ENCODE measurements at places on chromosomes 2 and 18.

GRCh38 chr2:23435250-23436035 is 50.5 kb downstream of the KLHL29 start:
- H3K4me3 ChIP-seq: no peak overlapping the region
- H3K27ac ChIP-seq: no peak overlapping the region
- no peaks in the 10 kb centered on the region for H3K36me3 ChIP-seq
- DNase-seq: no peak

GRCh38 chr18:58531236-58531635 is 97.7 kb downstream of the ALPK2 start:
- H3K36me3 ChIP-seq: no peaks in the 10 kb centered on the region
- no peaks in the 10 kb centered on the region for H3K4me1 ChIP-seq
- H3K27me3 ChIP-seq: no peaks in the 10 kb centered on the region
- H3K27ac ChIP-seq: no peak overlapping the region
- DNase-seq: no peak
- H3K4me3 ChIP-seq: no peak overlapping the region

DNA sequence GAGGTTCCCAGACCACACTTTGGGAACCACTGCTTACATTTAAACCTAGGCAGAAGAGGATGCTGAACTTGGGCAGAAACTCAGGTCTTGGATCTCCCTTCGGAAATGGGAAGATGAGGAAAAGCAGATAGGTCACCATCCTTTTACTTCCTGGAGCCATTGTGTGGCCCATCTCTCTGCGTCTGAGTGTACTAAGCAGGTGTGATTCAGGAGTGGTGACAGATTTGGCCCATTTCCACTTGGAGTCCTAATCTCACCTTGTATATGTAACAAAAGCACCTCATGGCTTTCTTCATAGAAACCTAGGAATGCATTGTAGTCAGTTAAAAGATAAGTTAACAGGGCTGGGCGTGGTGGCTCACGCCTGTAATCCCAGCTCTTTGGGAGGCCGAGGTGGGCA is 71.0 kb downstream of the PRKCE start:
- DNase-seq: no peak
- H3K27me3 ChIP-seq: no peaks in the 10 kb centered on the region
- no peaks in the 10 kb centered on the region for H3K36me3 ChIP-seq
- H3K4me3 ChIP-seq: no peak overlapping the region
- H3K4me1 ChIP-seq: peaks cover 5% of the 10 kb centered on the region

- H3K27ac ChIP-seq: no peak overlapping the region
- peaks cover 10% of the 10 kb centered on the region for H3K4me1 ChIP-seq
- DNase-seq: no peak
- no peaks in the 10 kb centered on the region for H3K36me3 ChIP-seq
Measured at GRCh38 chr2:159096901-159097300, 128.5 kb downstream of the TANC1 start.

DNA sequence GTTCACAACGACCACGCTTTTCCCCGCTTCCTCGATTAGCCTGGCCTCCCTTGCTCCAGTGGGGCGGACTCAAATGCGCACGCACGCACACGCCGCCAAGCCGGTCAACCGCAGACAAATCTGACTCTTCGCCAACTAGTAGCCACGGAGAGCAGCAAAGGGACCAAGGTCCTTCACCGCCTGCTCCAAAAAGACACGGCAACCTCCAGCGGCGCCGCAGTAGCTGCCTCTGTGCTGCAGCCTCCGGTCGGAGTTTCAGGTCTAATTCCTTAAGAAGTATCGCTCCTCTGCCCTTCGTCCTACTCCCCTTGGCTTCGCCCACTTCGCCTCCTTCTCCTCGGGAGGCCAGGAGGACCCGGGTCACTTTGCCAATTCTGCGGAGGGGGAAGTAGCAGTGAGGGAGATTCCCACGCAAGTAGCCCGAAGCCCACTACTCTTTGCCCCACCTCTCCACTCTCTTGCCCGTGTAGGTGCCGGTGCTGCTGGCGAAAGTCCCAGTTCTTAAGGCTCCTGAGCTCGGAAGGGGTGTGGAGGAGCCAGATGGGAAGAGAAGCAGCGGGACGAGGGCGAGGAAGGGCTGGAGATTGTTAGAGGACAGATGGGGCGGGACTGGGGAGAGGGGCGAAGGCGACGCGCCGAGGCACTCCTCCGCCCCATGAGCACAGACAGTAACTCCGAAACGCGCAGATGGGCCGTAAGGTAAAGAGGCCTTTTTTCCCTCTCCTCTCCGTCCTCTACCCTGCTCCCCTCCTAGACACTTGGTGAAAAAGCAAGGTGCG is 615 bp downstream of the AKAIN1 start:
- no peak overlapping the region for H3K4me3 ChIP-seq
- H3K27ac ChIP-seq: no peak overlapping the region
- no peak for DNase-seq
- H3K4me1 ChIP-seq: no peaks in the 10 kb centered on the region

DNA sequence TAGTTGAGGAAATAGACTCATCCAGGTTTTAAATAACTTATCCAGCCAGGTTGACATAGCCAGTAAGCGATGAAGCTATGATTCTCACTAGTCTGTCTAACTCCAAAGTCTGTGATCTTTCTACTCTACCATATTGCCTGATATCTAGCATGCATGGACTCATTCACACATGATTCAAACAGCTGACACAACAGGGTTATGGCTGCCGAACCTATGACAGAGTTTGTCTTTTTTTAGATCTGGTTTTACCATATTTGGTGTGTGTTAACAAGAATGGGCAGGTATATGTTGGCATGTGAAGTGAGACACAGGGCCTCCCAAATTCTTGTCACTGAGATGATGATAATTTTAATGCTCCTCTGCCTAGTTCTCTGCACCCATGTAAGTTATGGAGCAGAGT is 210.6 kb downstream of the BABAM2 start:
- H3K27ac ChIP-seq: no peak overlapping the region
- DNase-seq: no peak

GRCh38 chr2:30321466-30321865 is 90.1 kb downstream of the LBH start:
- no peak overlapping the region for H3K27ac ChIP-seq
- no peak overlapping the region for H3K4me3 ChIP-seq
- no peak for DNase-seq
- no peaks in the 10 kb centered on the region for H3K27me3 ChIP-seq

- no peaks in the 10 kb centered on the region for H3K27me3 ChIP-seq
- no peak overlapping the region for H3K27ac ChIP-seq
- H3K4me3 ChIP-seq: no peak overlapping the region
- DNase-seq: no peak
Measured at GRCh38 chr18:50422286-50422898, 47.5 kb downstream of the SKA1 start.

GRCh38 chr18:75065251-75066000 is 143.5 kb downstream of the PTGR3 start:
- no peak overlapping the region for H3K4me3 ChIP-seq
- no peak for DNase-seq

DNA sequence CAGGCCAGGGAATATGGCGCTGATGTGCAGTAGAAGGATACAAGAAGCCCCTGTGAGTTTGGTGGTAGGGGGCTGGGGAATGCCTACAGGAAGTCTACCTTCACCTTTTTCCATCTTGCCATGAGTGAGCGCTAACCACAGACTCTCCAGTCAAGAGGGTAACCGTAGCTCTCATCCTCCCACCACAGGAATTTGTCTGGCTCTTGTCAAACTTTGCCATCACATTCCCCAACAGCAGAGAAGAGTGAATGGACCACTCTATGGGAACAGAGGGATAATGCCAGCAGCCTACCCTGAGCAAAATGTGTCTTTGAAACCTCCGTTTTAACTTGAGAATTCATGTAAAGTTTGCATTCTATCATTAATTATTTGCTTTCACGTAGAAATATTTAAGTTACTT is 168.3 kb downstream of the NRP2 start:
- H3K27me3 ChIP-seq: 0 out of 2 replicates have a peak, but pooled peaks cover 4% of the 10 kb centered on the region
- H3K27ac ChIP-seq: no peak overlapping the region
- no peak for DNase-seq
- no peaks in the 10 kb centered on the region for H3K36me3 ChIP-seq

GRCh38 chr18:11923450-11923849 is 15.3 kb upstream of the MPPE1 start:
- no peak overlapping the region for H3K4me3 ChIP-seq
- H3K4me1 ChIP-seq: no peaks in the 10 kb centered on the region
- no peak for DNase-seq
- no peak overlapping the region for H3K27ac ChIP-seq
- no peaks in the 10 kb centered on the region for H3K27me3 ChIP-seq
